Caco-2 (cell line): ENCODE measurements at places on chromosomes 3 and 15. TPM values are rescaled to one million over a fixed set of nuclear protein-coding genes. Genes with fewer than 3 reads are reported as not detected.

DNA sequence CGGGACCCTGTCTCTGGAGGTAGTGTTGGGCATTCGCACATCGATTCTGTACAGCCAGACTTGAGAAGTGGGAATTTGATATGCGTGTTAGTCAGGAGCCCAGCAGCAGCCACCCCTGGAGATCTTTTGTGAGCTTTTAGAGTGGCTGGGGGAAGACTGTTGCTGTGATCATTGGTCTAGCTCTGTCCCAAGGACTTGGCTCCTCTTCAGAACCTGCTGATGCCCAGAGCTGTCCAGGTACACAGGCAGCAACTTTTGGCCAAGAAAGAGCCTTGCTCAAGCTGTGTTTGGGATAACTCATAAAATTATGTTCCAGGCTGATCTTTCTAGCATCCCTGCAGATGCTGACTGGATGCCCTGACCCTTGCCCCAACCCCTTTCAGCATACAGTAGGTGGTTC, 29.3 kb downstream of the LIMD1 start:
- no peaks in the 10 kb centered on the region for H3K36me3 ChIP-seq
- H3K4me3 ChIP-seq, result no peak overlapping the region
- H3K27me3 ChIP-seq, result no peaks in the 10 kb centered on the region

DNA sequence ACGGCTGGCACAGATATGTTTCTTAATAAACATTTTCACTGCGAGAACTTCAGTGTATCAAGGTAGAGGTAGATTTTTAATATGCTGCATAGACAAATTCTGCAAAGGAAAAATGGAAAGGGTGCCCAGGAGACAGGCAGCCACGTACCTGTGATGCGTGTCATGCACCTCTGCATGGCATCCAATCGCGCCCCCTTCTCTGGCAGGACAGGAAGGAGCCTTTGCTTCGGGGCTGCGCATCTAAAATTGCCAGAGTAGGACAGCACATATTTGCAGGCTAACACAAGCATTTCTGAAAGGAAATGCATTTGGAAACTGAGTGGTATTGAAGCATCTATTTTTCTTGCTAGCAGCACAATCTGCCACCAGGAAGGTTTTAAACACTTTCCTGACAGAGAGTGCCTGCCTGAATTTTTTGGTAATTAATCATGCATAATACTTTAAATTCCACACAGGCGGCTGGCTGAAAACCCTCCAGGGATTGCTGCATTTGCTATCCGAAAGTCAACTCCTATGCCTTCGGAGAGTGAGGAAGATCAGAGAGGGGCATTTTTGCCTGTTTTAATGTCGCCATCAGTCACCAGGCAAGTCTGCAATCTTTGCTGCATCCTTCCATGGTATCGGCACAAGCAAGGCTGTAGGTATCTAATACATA, 165.1 kb upstream of the ATP10A start:
- H3K4me1 ChIP-seq, result peaks cover 38% of the 10 kb centered on the region
- no peak overlapping the region for H3K27ac ChIP-seq
- DNase-seq, result no peak
- no peaks in the 10 kb centered on the region for H3K27me3 ChIP-seq

The PDHB gene
- 81.8 and 89.8 TPM in 2 replicates for total RNA-seq

DNA sequence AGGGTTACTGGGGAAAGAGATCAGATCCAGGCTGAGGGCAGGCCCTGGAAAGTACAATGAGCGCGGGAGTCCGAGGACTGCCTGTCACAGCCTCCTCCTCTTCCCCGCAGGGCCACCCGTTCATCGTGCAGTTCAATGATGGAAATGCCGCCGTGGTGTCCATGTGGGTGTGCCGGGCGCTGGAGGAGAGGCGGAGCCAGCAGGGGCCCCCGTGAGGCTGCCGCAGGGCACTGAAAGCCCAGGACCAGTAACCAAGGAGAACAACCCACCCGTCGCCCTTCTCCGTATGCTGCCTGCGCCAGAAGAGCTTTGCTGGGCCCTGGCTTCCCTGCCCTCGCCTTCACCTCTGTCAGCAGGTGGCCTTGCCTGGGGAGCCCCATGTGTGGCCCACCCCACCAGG, 18.8 kb upstream of the SKOR1 start:
- no peak overlapping the region for H3K27ac ChIP-seq
- H3K4me3 ChIP-seq, result no peak overlapping the region
- DNase-seq, result no peak

DNA sequence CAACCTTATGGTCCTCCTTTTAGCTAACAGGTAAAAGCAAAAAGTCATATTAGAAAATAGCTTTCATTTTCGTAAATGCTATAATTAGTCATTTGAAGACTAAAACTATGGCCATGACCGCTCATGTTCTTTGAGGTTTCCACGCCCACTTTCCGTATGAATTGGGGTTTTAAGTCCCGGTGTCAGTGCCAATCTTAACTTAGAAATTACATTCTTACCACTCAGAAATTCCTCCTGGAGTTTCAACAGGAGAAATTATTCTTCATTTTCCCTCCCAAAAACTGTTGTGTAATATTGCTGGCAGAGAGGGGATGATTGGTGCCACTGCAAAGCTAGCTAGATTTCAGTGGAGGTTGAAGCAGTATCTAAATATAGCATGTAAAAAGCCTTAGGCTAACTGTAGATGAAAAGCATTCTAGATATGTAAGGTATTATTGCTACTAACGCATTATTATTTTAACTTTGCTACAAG, 71.0 kb upstream of the MDFIC2 start:
- no peak overlapping the region for H3K4me3 ChIP-seq
- no peak for DNase-seq
- H3K27me3 ChIP-seq, result no peaks in the 10 kb centered on the region
- H3K4me1 ChIP-seq, result no peaks in the 10 kb centered on the region

DNA sequence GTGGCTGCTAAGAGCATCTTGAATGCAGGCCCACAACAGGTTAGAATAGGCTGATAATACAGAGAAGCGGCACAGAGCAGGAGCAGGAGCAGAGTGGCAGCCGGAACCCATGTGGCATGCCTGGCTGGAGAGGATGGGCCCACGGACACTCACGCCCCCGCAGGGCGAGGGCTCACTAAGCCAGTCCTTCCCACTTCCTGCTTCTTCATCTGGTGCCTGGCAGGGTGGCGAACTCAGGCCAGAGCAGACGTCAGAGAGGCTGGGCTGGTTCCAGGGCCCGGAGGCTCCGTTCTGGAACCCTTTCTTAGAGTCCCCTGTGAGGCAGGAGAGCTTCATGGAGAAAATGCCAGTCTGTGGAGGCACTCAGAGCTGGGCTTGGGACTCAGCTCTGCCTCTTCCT, 195.1 kb downstream of the NTRK3 start:
- H3K36me3 ChIP-seq, result no peaks in the 10 kb centered on the region
- no peaks in the 10 kb centered on the region for H3K27me3 ChIP-seq
- no peak overlapping the region for H3K27ac ChIP-seq
- no peak for DNase-seq
- H3K4me3 ChIP-seq, result no peak overlapping the region

DNA sequence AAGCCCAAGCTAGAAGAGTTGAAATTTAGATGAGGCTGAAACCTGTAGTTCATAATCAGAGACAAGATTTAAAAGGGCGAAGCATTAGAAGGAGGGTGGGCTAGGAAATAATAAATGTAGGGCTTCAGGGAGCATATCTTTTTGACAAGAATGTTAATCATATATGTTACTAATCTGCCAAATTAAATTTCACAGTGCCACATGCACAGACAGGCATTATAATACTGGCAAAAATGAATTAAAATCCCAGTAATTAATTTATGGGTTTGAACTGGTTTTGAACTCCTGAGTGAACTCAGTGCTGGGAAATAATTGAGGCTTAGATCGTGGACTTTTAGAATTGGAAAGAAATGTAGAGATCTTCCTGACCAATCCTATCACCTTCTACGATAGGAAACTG, 383.5 kb upstream of the IL12A start:
- no peaks in the 10 kb centered on the region for H3K36me3 ChIP-seq
- H3K4me1 ChIP-seq, result no peaks in the 10 kb centered on the region
- no peak for DNase-seq
- no peak overlapping the region for H3K27ac ChIP-seq
- H3K4me3 ChIP-seq, result no peak overlapping the region

GRCh38 chr15:76163457-76164295, 103.9 kb downstream of the TMEM266 start:
- H3K27ac ChIP-seq, result no peak overlapping the region
- no peaks in the 10 kb centered on the region for H3K36me3 ChIP-seq
- H3K4me3 ChIP-seq, result no peak overlapping the region
- no peaks in the 10 kb centered on the region for H3K27me3 ChIP-seq
- peaks cover 10% of the 10 kb centered on the region; the same call in 1 of the 2 replicates for H3K4me1 ChIP-seq

GRCh38 chr3:109257269-109257668, 59.0 kb downstream of the DPPA2 start:
- H3K36me3 ChIP-seq, result no peaks in the 10 kb centered on the region
- no peak overlapping the region for H3K4me3 ChIP-seq
- H3K27ac ChIP-seq, result no peak overlapping the region
- no peaks in the 10 kb centered on the region for H3K4me1 ChIP-seq

- no peak for DNase-seq
- H3K4me3 ChIP-seq, result no peak overlapping the region
- no peak overlapping the region for H3K27ac ChIP-seq
- no peaks in the 10 kb centered on the region for H3K36me3 ChIP-seq
- no peaks in the 10 kb centered on the region for H3K4me1 ChIP-seq
These were observed 18.3 kb downstream of the FGF7 start for GRCh38 chr15:49441356-49441755.

GRCh38 chr3:46416125-46416810, 9.2 kb downstream of the CCRL2 start:
- no peak overlapping the region for H3K4me3 ChIP-seq
- DNase-seq, result no peak
- no peaks in the 10 kb centered on the region for H3K27me3 ChIP-seq
- no peaks in the 10 kb centered on the region for H3K36me3 ChIP-seq

GRCh38 chr3:47197287-47197686, 33.4 kb upstream of the SETD2 start:
- H3K27me3 ChIP-seq, result no peaks in the 10 kb centered on the region
- H3K4me1 ChIP-seq, result no peaks in the 10 kb centered on the region
- no peak overlapping the region for H3K4me3 ChIP-seq
- H3K27ac ChIP-seq, result no peak overlapping the region

GRCh38 chr3:55624238-55624637, 137.1 kb upstream of the WNT5A start:
- H3K27me3 ChIP-seq, result no peaks in the 10 kb centered on the region
- no peaks in the 10 kb centered on the region for H3K36me3 ChIP-seq
- H3K4me1 ChIP-seq, result peaks cover 41% of the 10 kb centered on the region
- peak overlapping the region; percentile 15 for H3K27ac ChIP-seq
- no peak overlapping the region for H3K4me3 ChIP-seq
- DNase-seq, result no peak

The SNTN gene
- not detected in 2 replicates for total RNA-seq

The GOLGA6L7 gene
- not detected in 2 replicates for total RNA-seq

The GUCA1C gene
- total RNA-seq, result not detected in 2 replicates
